ENCODE measurements at places on chromosomes 5 and 9. TPM values are rescaled to one million over a fixed set of nuclear protein-coding genes. Genes with fewer than 3 reads are reported as not detected.

- H3K4me1 ChIP-seq = peaks cover 7% of the 10 kb centered on the region
- H3K27me3 ChIP-seq = no peaks in the 10 kb centered on the region
- DNase-seq = no peak
- no peak overlapping the region for H3K27ac ChIP-seq
Measured at GRCh38 chr9:84303061-84303460, 37.5 kb downstream of the SLC28A3 start.

- H3K27me3 ChIP-seq = no peaks in the 10 kb centered on the region
- H3K27ac ChIP-seq = no peak overlapping the region
- no peak for DNase-seq
- H3K4me3 ChIP-seq = no peak overlapping the region
Measured at GRCh38 chr5:159319832-159320231, 10.5 kb downstream of the IL12B start.

DNA sequence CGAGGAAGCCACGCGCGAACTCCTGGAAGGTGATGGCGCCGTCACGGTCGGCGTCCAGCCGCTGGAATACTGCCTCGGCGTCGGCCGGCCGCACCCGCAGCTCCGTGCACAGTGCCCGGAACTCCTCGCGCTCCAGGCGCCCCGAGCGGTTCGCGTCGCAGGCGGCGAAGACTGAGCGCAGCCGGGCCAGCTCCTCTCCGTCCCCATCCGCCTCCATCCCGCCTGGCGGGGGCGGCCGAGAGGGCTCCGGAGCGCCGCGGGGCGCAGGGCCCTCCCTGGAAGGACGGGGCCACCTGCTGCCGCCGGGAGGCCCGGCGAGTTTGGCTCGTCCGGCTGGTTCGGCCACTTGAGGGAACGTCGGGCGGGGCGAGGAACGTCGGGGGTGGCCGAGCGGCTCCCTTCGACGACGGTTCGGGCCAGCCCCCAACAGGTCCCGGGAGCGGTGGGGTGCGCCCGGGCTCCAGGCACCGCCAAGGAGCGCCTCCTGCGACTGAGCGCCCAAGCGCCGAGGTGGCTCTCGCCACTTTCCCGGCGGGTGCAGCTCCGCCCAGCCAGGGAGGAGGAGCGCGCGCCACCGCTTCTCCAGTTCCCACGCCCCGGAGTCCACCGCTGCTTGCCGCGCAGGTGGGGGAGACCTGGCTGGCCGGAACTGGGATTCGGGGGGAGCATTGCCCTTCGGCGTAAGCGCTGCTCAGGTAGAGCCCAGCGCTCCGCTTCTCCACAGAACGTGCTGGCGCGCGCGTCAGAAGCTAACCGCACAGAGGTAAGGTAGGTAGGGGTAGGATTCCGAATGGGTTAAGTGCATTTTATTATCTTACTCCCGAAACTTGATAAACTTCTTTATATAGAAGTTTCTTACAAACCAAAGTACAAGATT lies at the start of gene RASEF:
RASEF (minus strand) TSS at position 492 of the 877 bp plus-strand sequence; CDS start at position 217, 275 bp downstream.
- H3K4me3 ChIP-seq = peak within 1 kb of the TSS; percentile 55
- peak; percentile 59 for DNase-seq
- no peak within 1 kb of the TSS for H3K27ac ChIP-seq
- no peaks in the 10 kb centered on the region for H3K36me3 ChIP-seq
- peaks cover 10% of the 10 kb centered on the region for H3K27me3 ChIP-seq
- H3K4me1 ChIP-seq = peaks cover 16% of the 10 kb centered on the region

- H3K36me3 ChIP-seq = no peaks in the 10 kb centered on the region
- H3K27ac ChIP-seq = no peak overlapping the region
- H3K27me3 ChIP-seq = no peaks in the 10 kb centered on the region
- DNase-seq = peak; percentile 44
Measured at GRCh38 chr9:97889941-97890887, 32.1 kb downstream of the TRMO start.

DNA sequence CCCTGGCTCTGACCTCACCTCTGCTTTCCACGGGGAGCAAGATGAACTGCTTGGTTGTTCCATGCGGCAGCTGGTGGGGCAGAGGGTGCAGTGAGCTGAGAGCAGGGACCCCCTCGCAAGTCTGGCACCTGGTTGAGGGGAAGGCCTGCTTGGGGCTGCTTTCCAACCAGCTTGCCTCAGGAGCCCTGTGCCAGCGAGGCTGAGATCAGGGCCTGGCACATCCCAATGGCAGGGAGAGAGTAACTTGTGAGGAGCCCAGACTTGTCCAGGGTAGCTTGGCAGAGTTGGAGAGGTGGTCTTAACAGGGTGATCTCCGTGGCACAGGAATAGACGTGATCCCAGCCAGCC lies 68.9 kb downstream of the IQGAP2 start:
- no peak for DNase-seq
- H3K4me1 ChIP-seq = no peaks in the 10 kb centered on the region

- no peak for DNase-seq
- H3K4me1 ChIP-seq = no peaks in the 10 kb centered on the region
- H3K4me3 ChIP-seq = no peak overlapping the region
- no peaks in the 10 kb centered on the region for H3K27me3 ChIP-seq
- H3K27ac ChIP-seq = no peak overlapping the region
Measured at GRCh38 chr5:85549836-85550599, 1067.7 kb upstream of the COX7C start.

DNA sequence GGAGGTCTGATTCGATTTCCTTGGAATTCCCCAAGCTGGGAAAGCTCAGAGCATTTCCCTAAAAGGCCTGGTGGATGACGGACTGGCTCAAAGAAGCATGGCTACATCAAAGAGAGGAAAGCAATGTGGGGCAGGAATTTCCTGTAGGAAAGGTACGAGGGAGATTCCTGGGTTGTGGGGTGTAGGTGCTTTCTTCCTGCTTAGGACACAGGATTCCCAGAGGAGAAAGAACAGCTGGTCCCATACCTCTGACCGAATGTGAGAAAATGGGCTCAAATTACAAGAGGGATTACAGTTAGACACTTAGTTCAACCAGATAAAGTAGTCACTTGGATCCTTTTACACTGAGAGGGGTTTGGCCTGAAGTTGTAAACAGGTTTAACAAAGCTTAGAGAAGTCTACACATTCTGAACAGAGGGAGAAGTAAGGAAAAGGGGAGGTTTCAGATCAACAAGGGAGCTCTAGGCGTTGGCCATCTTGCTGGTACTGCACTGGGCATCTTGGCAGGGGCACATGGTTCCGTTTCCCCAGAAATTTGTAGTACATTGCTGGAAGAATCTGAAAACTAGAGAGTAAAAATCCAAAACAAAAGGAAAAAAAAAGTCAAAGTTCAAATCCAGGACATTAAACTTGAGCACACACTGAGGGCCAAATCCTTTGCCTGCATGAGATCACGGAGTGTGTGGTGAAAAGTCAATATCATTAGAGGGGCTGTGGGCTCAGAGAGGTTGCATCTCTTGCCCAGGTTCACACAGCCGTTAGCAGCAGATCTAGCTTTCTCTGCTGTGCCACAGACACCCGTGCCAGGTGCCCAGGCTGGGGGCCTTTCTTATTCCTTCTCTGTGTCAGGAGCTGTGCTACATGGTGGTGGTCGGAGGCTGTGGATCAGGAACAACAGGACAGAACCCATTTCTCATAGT lies 171.3 kb downstream of the RGS3 start:
- H3K27me3 ChIP-seq = no peaks in the 10 kb centered on the region
- no peak overlapping the region for H3K4me3 ChIP-seq
- no peak for DNase-seq
- peaks cover 14% of the 10 kb centered on the region for H3K4me1 ChIP-seq

GRCh38 chr9:135978642-135979546 lies 17.7 kb upstream of the UBAC1 start:
- H3K4me3 ChIP-seq = no peak overlapping the region
- H3K4me1 ChIP-seq = no peaks in the 10 kb centered on the region
- no peak for DNase-seq
- no peak overlapping the region for H3K27ac ChIP-seq

DNA sequence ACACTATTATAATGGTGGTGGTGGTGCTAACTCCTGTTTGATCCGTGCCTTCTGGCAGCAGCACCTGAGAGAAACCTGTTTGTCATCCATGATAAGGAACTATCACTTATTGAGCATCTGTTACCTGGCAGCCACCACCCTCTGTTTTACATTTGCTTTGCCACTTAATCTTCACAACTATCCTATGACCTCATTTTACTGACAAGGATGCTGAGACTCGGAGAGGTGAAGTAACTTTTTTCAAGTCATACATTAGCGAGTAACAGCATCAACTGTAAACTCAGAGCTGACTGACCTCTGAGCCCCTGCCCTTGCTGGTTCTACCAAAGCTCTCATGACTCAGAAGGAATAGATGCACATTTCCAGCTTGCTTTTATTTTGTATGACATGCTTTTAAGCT lies 81.1 kb downstream of the EGFLAM start:
- H3K4me1 ChIP-seq = no peaks in the 10 kb centered on the region
- no peak overlapping the region for H3K27ac ChIP-seq
- no peak for DNase-seq
- no peaks in the 10 kb centered on the region for H3K36me3 ChIP-seq
- H3K27me3 ChIP-seq = peaks cover 21% of the 10 kb centered on the region
- H3K4me3 ChIP-seq = no peak overlapping the region

DNA sequence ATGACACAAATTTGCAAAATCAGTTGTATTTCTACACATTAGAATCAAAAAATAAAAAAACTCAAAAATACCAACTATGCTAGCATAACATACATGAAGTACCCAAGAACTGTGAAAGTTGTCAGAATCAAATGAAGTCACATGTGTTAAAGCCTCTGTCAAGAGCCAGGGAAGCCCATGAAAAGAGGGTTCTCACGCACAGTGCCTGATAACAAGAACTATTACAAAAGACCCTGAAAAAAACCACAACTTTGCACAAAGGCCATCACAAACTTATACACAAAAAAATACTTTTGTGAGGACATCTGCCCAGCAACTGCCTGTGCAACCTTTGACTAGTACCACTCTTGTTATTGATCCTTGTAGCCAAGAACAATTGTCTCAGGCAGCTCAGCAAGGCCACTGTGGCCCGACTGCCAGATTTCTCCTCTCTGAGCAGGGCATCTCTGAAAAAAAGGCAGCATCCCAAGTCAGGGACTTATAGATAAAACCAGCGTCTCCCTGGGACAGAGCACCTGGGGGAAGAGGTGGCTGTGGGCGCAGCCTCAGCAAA lies 28.9 kb upstream of the HNRNPA0 start:
- no peaks in the 10 kb centered on the region for H3K4me1 ChIP-seq
- DNase-seq = no peak
- H3K4me3 ChIP-seq = no peak overlapping the region
- no peak overlapping the region for H3K27ac ChIP-seq
- no peaks in the 10 kb centered on the region for H3K36me3 ChIP-seq

DNA sequence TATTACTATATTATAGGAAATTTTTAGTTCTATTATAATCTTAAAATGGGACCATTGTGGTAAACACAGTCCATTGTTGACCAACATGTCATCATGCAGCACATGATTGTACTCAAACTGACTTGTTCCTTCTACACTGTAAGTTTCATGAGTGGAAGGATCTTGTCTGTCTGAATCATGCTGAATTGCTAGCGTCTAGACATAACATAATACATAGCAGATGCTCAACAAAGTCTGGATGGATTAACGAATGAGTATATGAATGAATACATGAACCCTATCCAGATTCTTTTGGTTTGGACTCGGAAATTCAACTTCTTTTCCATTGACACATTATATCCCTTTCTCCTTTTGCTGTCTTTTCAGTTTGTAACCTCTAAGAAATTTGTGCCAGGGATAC lies 429.2 kb upstream of the SGCD start:
- peaks cover 19% of the 10 kb centered on the region for H3K4me1 ChIP-seq
- DNase-seq = peak; percentile 89
- H3K27ac ChIP-seq = peak overlapping the region; percentile 84
- no peaks in the 10 kb centered on the region for H3K27me3 ChIP-seq

DNA sequence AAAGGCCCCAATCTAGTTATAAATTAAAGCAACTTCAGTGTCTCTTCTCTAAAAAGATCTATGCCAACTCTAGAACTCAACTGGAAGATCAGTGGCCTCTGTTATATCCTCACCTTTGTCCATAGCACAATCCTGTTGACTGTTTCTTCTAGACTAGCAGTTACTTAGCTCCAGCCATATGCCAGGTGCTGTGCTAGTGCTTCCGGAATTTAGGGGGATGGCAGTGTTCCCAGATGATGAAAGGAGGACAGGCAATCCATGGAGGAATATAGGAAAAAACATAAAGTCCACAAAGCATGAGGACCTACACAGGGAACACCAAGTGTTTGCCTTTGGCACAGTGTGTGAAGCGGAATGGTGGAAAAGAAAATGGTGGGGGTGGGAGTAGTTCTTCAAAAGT lies 214.3 kb downstream of the MAPKAP1 start:
- no peak overlapping the region for H3K27ac ChIP-seq
- DNase-seq = no peak
- no peaks in the 10 kb centered on the region for H3K36me3 ChIP-seq
- no peaks in the 10 kb centered on the region for H3K27me3 ChIP-seq

DNA sequence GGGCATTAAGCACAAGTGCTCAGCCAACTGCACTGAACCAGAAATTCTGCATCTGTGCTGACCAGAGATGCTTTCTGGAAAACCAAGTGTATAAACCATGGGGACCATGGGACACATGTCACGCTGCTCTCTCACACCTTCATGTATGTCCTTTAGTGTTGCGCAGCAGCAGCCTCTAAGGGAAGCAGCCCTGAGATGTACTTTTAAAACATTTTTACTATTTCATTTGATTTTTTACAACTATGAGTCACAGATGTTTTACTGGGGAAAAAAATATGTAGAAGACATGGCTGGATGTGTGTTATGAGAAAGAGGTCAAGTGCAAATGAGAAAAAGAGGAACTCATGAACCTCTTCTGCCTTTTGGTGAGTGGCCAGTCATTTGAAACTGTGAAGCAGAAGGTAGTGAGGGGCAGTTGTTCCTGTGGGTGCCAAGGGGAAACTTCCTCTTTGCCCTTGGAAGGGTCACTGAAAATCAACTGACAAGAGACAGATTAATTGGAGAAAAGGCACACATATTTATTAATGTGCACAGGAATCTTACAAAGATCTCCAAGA lies 31.4 kb upstream of the SYK start:
- no peak for DNase-seq
- no peaks in the 10 kb centered on the region for H3K4me1 ChIP-seq
- H3K36me3 ChIP-seq = no peaks in the 10 kb centered on the region
- no peak overlapping the region for H3K4me3 ChIP-seq

- no peak for DNase-seq
- no peak overlapping the region for H3K27ac ChIP-seq
- no peak overlapping the region for H3K4me3 ChIP-seq
- H3K36me3 ChIP-seq = no peaks in the 10 kb centered on the region
- H3K27me3 ChIP-seq = no peaks in the 10 kb centered on the region
Measured at GRCh38 chr9:14158136-14158813, 155.7 kb downstream of the NFIB start.

DNA sequence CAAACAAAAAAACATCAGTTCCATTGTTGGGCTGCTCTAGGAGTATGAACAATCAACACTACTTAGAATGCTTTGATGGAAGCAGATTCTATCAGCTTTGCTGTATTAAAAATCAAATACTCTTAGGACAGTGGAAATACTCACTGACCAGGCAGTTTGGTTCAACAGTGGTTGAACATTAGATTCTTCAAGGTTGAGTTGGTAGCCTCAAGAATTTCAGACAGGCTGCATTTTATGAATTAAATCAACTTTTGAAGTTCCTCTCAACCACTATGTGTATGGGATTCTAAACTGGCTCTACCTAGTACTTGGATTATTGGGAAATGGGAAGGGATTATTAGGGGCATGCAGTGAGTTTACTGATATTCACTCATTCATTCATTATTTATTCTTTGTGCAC lies 35.0 kb downstream of the ACTBL2 start:
- no peaks in the 10 kb centered on the region for H3K36me3 ChIP-seq
- peak overlapping the region; percentile 10 for H3K27ac ChIP-seq
- peaks cover 46% of the 10 kb centered on the region for H3K4me1 ChIP-seq
- DNase-seq = peak; percentile 65

The BHMT2 gene
- 4.4 TPM for total RNA-seq

The GTF2H2 gene
- total RNA-seq = 20.0 TPM

The UCK1 gene
- 31.3 TPM for total RNA-seq

The POLK gene
- total RNA-seq = 25.7 TPM

The BTNL9 gene
- total RNA-seq = not detected

The NSA2 gene
- 59.3 TPM for total RNA-seq

Measured in GM23248 (cell line).